CD4-positive, alpha-beta T cell treated with Interleukin-10 for 1 hour (primary cell): ENCODE measurements at places on chromosomes 4 and X.

DNA sequence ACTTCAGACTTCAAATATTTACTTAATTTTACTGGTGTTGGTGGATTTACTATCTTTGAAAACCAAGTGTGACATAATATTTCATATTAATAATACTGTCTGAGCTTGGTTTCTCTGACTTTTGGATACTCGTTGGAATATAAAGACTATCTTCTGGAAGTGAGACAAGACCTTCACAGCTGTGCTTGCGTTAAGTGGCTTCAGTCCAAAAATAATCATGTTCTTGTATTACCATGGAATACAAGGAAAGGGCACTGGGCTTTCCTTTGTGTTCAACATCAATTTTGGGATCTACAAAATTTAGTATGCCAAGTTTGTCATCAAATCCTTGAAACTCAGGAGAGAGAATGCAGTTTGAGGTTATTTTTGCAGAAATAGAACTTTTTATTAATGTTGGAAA, 712.4 kb upstream of the LCORL start:
- no peak for DNase-seq

GRCh38 chr4:5435201-5435600, 273.2 kb downstream of the EVC2 start:
- DNase-seq, result no peak

DNA sequence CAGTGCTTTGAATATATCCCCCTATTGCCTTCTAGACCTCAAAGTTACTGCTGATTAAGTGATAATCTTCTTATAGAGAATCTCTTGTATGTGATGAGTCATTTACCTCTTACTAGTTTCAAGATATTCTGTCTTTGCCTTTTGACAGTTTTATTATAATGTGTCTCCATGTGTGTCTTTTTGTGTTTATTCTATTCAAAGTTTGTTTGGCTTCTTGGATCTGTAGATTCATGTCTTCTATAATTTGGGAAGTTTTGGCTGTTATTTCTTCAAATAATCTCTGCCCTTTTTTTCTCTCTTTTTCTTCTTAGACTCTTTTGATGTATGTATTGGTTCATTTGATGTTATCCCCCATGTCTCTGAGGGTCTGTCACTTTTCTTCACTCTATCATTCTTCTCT, 915.7 kb upstream of the GRIA3 start:
- no peak for DNase-seq

- DNase-seq, result no peak
Observed at GRCh38 chr4:74366367-74366911, 1.5 kb downstream of the EREG start.

- DNase-seq, result no peak
Observed at GRCh38 chr4:166981847-166982246, 252.4 kb downstream of the SPOCK3 start.
